NCI-H2029 treated with DMSO at 0.1 percent for 48 hours (cell line): ENCODE measurements at places on chromosomes 7 and 10.
A peak's percentile ranks its signal among the peaks of the same experiment; 100 is the strongest.

- no peak for DNase-seq
These were observed 149.7 kb downstream of the PAXIP1 start for GRCh38 chr7:154853063-154853726.

- DNase-seq, result no peak
These were observed 8.8 kb upstream of the ZMIZ1 start for GRCh38 chr10:79059859-79060379.

- DNase-seq, result no peak
These were observed 252.0 kb downstream of the SORCS3 start for GRCh38 chr10:104892879-104893617.

DNA sequence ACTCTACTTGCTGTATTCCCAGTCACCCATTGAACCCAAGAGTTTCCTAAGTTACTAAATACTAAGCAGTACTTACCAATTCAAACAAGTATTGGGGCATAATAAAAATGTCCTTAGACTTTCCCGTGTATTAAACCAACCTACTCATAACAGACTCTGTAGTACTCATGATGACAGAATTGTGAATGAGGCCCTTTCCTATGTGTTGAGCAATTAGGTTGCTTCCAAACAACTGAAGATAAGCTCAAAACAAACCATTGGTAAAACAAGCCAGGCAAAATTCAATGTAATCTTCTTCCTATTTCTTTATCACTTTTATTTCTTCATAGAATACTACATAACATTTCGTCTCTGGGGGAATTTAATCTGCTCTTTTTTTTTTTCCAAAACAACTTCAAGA, 106.5 kb upstream of the ANK3 start:
- no peak for DNase-seq

GRCh38 chr10:92595505-92595904, 2.6 kb downstream of the KIF11 start:
- DNase-seq, result no peak

- no peak for DNase-seq
These were observed 252.4 kb downstream of the KLF6 start for GRCh38 chr10:3532644-3533043.

- peak; percentile 21 for DNase-seq
These were observed 232.3 kb upstream of the GLI3 start for GRCh38 chr7:42469341-42469740.

DNA sequence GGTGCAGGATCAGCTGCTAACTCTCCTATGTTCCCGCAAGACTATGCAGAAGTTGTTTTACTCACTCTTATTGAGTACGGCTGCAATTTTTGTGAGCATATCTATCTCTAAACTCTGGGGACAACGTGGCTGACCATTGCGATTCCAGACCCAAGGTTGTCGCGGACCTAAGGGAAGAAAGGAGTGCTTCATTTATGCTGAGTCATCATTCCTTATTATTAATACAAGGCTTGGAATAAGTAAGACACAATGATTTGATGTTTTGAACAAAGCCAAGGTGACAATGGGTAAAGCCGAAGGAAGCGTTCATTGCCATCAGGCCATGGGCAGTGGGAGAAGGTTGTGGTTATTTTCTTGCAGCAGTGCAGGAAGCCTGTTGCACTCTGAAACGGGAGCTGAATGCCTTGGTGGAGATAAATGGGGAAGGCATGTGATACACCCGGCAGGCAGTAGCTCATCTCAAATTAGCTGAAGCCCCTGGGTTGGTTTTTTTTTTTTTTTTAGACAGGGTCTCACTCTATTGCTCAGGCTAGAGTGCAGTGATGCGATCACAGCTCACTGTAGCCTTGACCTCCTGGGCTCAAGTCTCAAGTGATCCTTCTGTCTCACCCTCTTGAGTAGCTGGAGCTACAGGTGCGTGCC, 605.7 kb downstream of the TYW1 start:
- DNase-seq, result no peak
